ENCODE measurements at places on chromosomes 12 and 14.

DNA sequence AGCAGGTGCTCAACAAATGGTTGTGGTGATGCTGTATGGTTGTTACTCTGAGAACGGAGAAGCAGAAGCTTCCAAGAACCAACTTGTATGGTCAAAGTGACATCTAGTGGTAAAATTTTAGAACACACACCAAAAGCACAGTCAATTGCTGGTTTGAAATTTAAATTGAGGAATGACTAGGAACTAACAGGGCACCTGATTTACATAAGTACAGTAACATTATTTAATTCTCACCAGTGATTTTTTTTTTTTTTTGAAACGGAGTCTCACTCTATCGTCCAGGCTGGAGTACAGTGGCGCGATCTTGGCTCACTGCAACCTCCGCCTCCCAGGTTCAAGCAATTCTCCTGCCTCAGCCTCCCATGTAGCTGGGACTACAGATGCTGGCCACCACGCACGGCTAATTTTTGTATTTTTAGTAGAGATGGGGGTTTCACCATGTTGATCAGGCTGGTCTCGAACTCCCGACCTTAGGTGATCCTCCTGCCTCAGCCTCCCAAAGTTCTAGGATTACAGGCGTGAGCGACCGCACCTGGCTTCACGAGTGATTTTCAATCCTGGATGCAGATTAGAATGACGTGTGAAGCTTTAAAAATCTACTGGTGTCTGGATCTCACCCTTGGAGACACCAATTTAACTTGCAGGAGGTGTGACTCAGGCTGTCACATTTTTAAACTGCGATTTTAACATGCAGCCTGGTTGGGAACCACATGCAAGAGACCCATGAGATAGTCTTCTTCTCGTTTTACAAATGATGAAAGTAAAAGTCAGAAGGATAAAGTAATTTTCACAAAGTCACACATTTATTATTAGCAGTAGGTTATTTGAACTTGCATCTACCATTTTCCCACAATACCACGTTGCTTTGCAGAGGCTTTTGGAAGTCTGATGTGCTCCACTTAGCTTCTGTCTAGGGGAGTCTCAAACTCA lies 14.1 kb upstream of the NUMB start:
- DNase-seq = no peak

- DNase-seq = no peak
These were observed 4.4 kb downstream of the DLK1 start for GRCh38 chr14:100731011-100731670.

DNA sequence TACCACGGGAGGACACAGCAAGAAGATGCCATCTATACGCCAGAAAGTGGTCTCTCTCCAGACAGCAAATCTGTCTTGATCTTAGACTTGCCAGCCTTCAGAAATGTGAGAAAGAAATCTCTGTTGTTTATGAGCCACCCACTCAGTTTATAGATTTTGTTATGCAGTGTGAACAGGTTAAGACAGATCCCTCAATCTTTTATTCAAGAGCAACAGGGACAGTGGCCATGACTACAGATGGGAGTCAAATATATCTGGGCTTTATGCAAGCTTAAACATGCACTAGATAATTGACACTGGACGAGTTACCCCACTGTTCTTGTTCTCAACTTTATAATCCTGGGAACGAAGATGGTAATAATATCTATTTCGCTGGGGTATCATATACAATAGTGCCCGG lies 288.7 kb downstream of the RPAP3 start:
- DNase-seq = no peak

GRCh38 chr14:74835645-74836250 lies 40.2 kb downstream of the PROX2 start:
- DNase-seq = no peak

DNA sequence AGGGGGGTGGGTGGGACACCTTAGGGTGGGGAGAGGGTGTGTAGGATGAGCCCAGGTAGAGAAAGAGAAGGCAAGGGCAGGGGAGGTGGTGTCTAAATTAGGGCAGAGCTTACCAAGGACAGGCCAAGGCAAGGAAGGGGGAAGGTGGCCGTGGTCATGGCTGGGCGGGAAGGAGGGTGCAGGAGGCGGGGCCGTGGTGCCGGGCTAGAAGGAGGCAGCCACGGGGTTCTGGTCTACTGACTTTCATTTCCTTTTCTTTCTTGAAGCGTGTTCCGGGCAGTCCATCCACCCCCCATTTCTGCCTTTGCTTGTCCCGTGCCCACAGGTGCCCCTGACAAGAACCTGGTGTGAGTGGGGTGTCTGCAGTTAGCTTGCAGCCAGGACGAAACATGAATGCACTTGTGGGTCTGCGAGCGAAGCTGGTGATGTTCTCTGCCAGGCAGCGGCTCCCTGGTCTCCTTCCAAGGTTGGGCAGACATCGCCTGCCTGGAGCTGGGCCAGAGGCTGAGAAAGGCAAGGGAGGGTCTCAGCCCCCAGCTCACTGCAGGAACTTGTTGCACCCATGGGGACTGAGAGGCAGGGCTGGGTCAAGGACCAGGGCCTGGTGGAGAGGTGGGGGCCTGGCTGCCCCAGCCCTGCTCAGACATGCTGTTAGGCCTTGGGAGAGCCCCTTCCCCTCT lies 58.2 kb downstream of the KIF26A start:
- DNase-seq = no peak

DNA sequence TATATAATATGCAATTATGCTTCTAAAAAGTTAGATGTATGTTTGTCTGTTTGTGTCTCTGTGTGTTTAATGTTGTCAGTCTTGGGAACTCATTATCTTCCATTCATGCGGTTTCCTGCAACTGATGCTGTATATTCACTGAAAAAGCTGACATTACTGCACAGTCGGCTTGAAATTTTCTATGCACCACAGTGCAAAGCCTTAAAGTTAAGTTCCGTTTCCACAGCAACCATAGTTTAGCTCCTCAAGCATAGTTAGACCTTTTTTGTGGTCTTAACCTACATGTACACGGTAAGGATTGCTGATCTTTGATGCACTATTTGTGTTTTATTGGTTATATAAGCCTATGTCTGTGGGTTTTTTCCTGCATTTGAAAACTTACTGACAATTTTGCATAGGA lies 309.4 kb downstream of the KCNC2 start:
- no peak for DNase-seq

GRCh38 chr14:99725774-99726537 lies 41.9 kb downstream of the CYP46A1 start:
- no peak for DNase-seq

DNA sequence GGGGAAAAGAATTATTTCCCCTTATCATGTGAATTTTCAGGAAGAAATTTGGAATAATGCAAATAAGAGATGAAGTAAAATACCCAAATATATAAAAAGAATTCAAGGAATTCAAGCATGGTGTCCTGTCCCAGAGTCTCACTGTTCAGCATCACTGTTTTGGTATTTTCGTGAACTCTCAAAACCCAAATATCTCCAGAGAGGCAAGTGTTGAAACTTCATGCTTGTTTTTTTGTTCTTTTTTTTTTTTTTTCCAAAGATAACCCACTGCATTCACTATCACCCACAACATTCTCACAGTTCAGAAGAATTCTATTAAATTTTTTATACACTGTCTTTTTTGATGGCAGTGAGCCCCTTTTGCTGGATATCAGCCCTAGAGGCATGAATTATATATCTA lies 354.9 kb downstream of the DIO2 start:
- DNase-seq = no peak

- DNase-seq = no peak
These were observed 53.5 kb downstream of the PIWIL1 start for GRCh38 chr12:130391186-130391585.

GRCh38 chr14:87231336-87232026 lies 761.5 kb downstream of the GALC start:
- no peak for DNase-seq

GRCh38 chr14:84409435-84409834 lies 1120.5 kb upstream of the FLRT2 start:
- no peak for DNase-seq

GRCh38 chr12:6603095-6603567 lies 4.0 kb downstream of the CHD4 start:
- no peak for DNase-seq
